ENCODE measurements at places on chromosomes 3 and 15.

GRCh38 chr15:71781965-71782265 lies 28.4 kb upstream of the NR2E3 start:
- DNase-seq: no peak

GRCh38 chr3:13700362-13700761 lies 151.4 kb downstream of the FBLN2 start:
- no peak for DNase-seq

GRCh38 chr3:10284496-10284895 lies 8.3 kb downstream of the GHRL start:
- DNase-seq: no peak

- no peak for DNase-seq
These were observed 122.0 kb upstream of the ATP10A start for GRCh38 chr15:25985165-25985564.

GRCh38 chr3:120765830-120766493 lies 23.4 kb downstream of the GTF2E1 start:
- no peak for DNase-seq

GRCh38 chr3:169539856-169540255 lies 123.7 kb downstream of the MECOM start:
- no peak for DNase-seq

DNA sequence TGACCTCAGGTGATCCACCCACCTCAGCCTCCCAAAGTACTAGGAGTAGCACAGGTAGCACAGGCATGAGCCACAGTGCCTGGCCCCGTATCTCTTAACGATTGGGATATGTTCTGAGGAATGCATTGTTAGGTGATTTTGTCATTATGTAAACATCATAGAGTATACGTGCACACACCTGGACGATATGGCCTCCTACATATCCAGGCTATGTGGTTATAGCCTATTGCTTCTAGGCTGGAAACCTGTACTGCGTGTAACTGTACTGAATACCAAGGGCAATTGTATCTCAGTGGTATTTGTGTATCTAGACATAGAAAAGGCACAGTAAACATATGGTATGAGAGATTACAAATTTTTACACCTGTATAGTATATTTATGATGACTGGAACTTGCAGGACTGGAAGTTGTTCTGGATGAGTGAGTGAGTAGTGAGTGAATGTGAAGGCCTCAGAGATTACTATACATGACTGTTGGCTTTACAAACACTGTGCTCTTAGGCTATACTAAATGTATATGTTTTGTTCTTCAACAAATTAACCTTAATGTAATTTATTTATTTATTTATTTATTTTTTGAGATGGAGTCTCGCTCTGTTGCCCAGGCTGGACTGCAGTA lies 120.7 kb downstream of the MBNL1 start:
- DNase-seq: no peak

- no peak for DNase-seq
These were observed 12.7 kb downstream of the SEMA3F start for GRCh38 chr3:50167841-50168209.

DNA sequence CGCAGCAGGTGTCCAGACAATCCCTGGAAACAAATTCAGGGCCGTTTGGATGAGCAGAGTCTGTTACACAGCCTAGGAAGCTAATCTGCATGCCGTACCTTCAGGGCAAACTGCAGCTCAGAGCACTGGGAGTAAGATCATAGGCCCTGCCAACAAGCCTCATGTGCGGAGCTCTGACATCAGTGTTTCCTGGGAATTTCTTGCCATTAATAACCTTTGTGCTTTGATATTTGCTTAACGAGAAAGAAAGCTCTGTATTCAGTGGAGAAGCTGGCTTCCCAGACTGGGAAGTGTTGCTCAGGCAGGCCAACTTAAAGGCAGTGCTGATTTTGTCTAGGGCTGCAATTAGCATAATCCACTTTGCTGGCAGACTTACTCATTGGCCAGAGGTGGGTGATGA lies 116.1 kb upstream of the KLHL25 start:
- DNase-seq: no peak

- DNase-seq: no peak
These were observed 26.8 kb upstream of the LIMD1 start for GRCh38 chr3:45567730-45568172.

DNA sequence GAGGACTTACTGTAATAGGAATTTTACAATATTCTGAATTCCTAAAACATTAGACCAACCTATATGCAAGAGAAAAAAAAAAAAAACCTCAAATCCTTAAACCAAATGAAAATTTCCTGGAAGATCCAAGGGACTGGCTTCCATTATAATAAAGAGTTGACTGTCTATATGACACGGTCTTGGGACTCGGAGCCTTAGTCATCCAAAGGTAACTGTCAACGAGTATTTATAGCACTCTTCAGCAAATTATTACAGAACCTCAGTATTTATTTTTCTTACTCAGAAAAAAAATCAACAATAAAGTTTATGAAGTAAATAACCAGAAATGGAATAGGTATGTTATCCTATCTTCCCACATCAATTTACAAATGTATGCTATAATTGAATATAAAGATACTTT lies 66.0 kb downstream of the TTBK2 start:
- no peak for DNase-seq

All from stimulated activated CD8-positive, alpha-beta memory T cell treated with anti-CD3 and anti-CD28 coated beads, Interleukin-7, amount 100 ng/mL, for 1 hour (primary cell).